Neural crest cell (in vitro differentiated cells): ENCODE measurements at places on chromosomes 2 and 18.
A peak's percentile ranks its signal among the peaks of the same experiment; 100 is the strongest.

GRCh38 chr2:200373973-200374416 lies 67.5 kb downstream of the SPATS2L start:
- no peak for DNase-seq

GRCh38 chr2:121627525-121628050 lies 21.7 kb downstream of the CLASP1 start:
- DNase-seq = no peak

DNA sequence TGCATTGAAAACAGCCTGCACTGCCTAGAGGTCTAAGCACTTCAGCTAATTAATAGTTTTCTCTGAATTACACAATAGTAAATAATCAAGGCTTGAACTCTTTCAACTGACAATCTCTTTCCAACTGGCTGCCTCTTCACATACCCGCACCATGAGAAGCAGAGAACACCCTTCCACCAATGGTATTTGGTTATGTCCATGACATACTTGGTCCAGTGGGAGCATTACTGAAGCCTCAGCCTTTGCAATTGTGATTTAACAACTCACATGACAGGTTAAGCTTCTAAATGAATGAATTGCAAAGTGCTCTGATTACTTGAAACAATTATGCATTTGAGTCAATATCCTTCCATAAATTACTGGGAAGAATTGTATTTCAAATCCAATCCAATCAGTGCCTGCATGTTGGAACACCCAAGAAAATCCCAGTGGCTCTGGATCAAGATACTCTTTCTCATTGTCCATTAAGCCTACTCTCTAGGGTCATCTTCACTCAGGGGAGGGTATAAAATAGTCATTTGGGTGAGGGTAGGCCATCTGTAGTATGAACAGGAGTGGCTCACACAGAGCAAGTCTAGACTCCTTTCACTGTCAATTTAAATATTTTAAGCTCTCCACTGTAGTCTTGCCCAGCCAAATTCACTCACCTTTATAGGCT lies 101.1 kb downstream of the HS1BP3 start:
- DNase-seq = no peak

- DNase-seq = no peak
These were observed 212.1 kb downstream of the CDH2 start for GRCh38 chr18:27964811-27965210.

DNA sequence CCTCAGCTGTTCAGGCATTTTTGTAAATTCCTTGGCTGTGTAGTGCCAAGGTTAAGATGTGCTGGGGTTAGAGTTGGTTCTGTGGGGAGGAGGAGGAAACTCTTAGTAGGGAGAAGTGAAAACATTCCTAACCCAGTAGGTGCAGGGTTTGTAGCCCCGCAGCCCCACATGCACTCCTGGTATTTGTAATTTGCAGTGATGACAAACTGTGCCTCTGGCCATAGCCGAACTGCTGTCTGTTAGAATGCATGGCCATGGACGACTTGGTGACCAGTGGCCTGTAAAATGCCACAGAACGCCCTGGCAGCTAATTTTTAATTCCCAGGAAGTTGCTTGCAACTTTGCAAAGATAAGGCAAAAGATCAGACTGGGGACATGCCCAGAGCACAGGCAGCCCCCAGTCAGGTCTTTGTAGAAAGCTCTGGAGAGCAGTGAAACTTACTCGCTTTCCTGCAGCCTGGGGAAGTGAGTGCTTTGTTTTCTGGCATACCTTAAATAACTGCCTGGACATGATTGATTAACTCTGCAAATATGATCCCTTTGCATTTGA lies 38.4 kb downstream of the LYPD6B start:
- no peak for DNase-seq

- DNase-seq = no peak
These were observed 37.8 kb downstream of the SRSF7 start for GRCh38 chr2:38713338-38713737.

DNA sequence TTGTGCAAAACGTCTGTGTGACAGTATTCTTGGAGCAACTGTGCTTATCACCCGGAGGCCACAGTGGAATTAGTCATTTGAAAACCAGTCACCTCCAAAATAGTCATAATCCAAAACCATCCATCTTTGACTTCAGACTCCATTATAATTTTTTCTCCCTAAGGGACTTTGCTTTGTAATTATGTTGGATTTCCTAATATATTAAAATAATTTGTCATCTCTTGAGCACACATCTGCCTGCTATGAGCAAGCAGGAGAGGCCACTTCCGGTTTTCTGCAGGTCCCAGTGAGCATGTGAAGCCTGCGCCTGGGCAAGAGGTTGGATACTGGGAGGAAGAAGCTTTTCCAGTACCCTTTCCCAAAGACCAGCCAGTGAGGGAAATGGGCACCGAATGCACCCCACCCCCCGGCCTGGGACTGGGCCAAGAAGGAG lies 57.7 kb downstream of the ODC1 start:
- DNase-seq = no peak

- no peak for DNase-seq
These were observed 55.5 kb upstream of the SLC8A1 start for GRCh38 chr2:40507432-40507831.

GRCh38 chr18:55014095-55014494 lies 54.8 kb upstream of the CCDC68 start:
- no peak for DNase-seq

GRCh38 chr2:32702303-32703064 lies 74.6 kb downstream of the TTC27 start:
- DNase-seq = no peak

GRCh38 chr2:111702119-111702803 lies 181.7 kb downstream of the ANAPC1 start:
- peak; percentile 61 for DNase-seq
